Stimulated activated naive CD8-positive, alpha-beta T cell treated with anti-CD3 and anti-CD28 coated beads, Interleukin-15, amount 100 ng/mL, for 72 hours (primary cell): ENCODE measurements at places on chromosomes 1 and 21.
A peak's percentile ranks its signal among the peaks of the same experiment; 100 is the strongest.

- no peak for DNase-seq
These were observed 52.2 kb upstream of the TARBP1 start for GRCh38 chr1:234531151-234531635.

DNA sequence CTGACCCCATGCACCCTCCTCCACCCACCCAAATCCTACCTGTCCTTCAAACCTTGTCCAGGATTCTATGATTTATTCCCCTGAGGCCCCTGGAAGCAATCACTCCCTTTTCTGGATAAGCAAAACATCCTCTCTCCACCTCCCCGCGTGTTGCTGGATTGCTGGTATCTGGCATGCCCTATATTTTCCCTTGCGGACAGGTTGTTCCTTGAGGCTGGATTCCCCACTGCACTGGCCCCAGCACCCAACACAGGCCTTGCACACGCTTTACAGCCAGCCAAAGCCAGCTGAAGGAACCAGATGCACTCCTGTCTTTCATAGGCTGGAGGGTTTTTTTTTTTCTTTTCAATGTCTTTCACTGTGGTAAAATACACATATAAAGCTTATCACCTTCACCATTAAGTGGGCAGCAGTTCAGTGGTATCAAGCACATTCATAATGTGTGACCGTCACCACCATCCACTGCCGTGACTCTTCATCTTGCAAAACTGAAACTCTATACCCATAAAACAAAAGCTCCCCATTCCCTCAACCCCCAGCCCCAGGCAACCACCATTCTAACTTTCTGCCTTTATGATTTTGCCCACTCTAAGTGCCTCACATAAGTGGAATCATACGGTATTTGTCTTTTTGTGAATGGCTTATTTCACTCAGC is 50.9 kb downstream of the TOR1AIP2 start:
- DNase-seq, result no peak

DNA sequence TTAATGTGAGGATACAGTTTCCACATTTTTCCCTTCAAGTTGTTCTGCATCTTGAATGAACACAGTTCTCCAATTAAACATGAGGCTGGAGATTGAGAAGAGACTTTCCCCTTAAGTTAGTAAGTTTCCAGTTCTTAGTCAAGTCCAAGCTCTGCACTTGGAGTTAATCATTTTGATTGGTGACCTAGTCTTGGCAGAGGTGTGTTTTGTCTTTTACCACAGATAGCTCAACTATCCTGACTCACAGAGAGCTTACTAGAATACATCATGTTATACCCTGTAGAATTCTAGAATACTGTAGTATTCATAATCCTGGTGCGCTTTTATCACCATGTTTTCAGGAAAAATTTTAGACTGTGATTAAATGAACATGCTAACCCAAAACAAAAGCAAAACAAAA is 129.2 kb downstream of the CYYR1 start:
- DNase-seq, result no peak

GRCh38 chr1:45887156-45887842 is 83.9 kb downstream of the MAST2 start:
- peak; percentile 24 for DNase-seq

DNA sequence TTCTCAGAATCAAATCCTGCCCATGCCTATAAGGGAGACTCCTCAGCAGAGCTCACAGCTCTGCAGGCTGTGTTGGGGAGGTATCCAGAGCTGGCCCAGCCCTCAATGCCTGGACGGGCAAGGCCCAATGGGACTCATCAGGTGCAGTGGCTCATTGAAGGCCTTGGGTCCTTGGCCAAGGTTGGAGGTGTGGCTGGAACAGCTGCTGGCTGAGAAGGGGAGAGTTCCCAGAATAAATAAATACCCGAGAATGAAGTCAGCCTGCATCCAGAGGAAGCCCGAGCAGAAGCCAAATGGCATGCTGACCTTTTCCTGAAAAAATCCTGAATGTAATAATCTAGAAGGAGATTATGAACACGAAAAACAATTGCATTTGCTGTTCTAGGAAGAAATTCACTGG is 25.2 kb upstream of the IKBKE start:
- DNase-seq, result no peak

DNA sequence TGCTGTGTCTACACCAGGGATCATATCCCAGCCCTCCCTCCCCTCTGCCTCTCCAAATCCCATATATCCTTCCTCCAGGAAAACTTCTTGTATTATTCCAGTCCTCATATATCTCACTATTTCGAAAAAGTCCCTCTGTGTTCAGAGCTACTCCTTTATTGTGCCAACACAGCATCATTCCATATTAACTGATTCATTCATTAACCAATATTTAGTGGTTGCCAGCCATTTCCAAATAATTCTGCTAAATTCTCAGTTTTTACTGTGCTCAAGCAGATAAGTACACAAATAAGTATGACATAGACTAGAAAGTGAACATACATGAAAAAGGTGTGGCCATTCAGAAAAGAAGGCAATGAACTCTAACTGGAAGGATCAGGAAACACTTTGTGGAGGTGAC is 241.6 kb upstream of the DUSP10 start:
- no peak for DNase-seq

DNA sequence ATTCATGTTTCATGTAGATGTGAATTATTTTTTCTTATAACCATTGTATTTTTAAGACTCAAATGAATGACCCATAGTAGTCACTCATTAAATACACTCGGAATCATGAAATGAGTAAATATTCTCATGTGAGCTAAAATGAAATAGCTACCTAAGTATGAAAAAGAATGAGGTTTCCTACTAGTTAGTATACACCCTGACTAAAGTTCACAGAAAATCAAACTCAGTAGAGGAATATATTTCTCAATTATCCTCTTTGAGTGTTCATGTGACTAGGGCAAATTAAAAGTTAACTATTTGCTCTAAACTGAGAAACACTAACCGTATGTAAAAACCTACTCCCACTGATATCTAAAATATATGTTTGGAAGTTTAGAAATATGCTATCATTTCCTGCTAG is 187.8 kb downstream of the BRINP3 start:
- no peak for DNase-seq

DNA sequence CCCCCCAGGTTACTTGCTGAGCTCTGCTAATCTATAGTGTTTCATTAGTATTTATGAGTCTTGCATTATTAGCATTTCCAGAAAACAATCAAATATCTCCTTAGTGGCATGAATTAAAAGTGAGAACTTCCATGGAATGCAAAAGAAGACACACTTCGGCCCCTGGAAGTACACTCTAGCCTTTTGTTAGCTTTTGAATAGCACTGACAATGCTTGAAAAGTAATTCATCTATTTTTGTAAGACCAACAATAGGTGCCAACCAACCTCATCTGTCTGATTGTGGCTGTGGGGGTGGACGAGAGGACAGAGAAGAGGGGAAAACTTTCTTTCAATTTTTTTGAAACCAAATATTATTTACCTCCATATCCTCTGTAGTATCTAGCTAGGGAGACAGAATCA is 27.8 kb downstream of the KIAA0040 start:
- DNase-seq, result no peak

DNA sequence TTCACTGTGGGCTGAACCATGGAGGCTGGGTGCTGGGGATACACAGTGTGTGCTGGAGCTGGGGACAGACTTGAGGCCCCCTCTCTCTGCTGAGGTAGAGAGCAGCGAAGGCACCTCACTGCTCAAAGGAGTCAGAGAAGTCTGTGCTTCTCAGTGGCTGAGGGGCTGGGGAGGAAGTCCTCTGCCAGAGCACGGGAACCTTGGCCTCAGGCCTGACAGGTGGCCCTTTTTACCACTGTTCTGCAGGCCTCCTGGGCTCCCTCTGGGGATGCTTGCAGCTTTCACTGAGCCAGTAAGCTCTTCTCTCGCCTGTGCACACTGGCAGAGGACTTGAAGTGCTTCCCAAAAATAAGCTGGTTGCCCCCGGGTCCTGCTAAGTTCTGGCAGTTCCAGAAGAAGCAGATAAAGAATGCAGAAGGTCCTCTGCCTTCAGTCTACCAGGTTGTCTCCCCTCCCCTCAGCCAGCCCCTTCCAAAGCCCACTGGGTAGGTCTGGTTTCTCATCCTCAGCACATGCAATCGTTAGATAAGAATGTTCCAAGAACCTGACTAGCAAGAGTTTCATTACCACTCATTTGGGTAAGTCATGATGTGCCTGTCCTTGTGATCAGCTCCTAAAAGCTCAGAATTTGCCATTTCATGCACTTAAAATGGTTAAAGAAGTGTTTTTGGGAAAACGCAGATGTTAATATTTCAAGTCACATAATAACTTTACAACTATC is 53.9 kb downstream of the TENT5C start:
- no peak for DNase-seq

DNA sequence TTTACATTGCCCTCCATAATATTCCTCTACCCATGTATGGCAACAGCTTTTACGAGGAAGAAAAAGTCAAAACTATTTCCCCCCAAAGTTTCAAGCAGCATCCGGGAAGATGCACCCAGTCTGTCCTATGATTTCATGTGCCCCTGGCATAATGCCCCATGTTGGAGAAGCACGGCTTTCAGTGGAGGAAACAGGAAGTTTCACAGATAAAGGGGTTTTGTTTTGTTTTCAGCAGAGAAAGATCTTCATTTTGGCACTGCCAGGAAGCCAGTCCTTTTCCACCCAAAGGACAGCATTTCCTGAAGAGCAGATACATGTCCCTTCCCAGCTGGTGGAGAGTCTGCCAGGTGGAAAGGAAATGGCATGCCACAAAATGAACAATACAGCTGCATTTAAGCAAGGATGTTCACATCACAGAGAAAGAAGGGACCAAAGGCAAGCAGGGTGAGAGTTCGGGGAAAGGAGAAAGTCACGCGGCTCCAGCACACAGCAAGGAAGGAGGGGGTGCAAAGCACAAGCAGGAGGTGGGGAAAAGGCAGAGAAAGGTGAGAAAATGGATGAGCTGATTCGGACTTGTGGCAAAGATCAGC is 95.3 kb upstream of the HIVEP3 start:
- no peak for DNase-seq

DNA sequence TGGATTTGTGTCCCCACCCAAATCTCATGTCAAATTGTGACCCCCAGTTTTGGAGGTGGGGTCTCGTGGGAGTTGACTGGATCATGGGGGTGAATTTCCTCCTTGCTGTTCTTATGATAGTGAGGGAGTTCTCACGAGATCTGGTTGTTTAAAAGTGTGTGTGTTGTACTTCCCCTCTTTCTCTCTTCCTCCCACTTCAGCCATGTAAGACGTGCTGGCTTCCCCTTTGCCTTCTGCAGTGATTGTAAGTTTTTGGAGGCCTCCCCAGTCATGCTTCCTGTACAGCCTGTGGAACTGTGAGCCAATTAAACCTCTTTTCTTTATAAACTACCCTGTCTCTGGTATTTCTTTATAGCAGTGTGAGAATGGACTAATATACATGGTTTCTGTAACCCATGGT is 64.6 kb downstream of the RHOU start:
- DNase-seq, result no peak

GRCh38 chr1:107963601-107964335 is 1.2 kb downstream of the VAV3 start:
- peak; percentile 55 for DNase-seq

- peak; percentile 67 for DNase-seq
These were observed 21.5 kb upstream of the LYST start for GRCh38 chr1:235888119-235888643.

GRCh38 chr1:231634323-231635013 is 7.9 kb downstream of the DISC1 start:
- no peak for DNase-seq

GRCh38 chr1:168371477-168371876 is 90.8 kb downstream of the TBX19 start:
- no peak for DNase-seq

DNA sequence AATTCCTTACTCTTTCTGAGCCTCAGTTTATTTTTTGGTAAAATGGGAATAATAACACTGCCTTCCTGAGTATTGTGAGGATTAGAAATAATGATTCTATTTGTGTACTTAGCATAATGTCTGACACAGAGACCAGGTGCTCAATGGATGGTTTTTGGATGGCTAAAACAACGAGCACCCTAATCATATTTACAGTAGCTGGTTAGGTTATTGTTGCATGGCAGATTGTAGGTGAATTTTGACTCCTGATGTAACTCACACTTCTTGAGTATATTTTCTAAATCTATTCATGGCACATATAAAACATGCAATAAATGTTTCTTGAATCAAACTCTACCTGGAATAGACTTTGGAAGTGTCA is 11.9 kb upstream of the DUSP10 start:
- DNase-seq, result no peak

DNA sequence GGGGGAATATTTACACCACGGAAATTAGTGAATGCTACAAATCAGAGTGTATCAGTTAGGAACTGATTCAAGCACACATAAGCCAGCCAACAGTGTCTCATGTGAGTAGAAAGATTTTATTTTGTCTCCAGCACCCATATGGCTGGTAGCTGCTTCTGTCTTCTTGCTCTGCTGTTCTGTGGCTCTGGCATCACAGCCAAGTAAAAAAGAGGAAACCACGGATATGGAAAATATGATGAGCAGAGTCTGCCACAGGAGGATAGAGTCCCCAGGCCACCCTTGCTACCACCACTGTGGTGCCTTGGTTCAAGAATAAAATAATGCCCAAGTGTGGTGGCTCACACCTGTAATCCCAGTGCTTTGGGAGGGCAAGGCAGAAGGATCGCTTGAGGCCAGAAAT is 53.6 kb upstream of the SPOCD1 start:
- no peak for DNase-seq

GRCh38 chr1:95021119-95021518 is 51.6 kb downstream of the ALG14 start:
- no peak for DNase-seq

- no peak for DNase-seq
These were observed 19.0 kb downstream of the SDC3 start for GRCh38 chr1:30889511-30889910.

DNA sequence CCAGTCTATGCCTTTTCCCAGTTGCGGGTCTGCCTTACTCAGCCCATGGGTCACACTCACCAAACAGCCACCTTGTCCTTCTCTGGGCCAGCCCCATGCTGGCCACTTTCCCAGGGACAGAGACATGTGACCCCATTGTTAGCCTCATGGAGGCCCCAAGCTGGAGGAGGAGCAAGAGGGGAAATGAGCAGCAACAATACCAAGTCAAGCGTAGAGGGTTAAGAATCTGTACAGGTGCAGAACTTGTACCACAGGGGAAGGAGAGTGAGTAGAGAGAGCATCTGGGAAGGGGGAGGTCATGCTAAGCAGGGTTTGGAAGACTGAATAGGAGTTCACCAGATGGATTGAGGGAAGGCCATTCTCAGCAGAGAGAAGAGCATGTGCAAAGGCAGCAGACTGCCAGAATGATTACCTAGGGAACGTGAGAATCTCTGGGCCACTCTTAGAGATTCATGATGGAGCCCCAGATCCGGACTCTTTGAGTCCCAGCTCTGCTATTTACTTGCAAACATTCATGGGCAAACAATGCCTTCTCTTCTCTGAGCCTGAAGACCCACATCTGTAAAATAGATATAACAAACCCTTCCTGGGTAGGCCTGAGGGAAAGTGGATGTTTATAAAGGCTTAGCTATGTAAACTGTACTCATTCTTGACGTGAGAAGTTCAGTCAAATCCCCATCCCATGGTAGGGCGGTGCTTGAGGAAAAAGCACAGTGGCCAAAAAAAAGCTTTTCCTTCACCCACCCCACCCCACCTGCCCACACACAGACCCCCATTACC is 2.8 kb upstream of the SLC2A1 start:
- no peak for DNase-seq
